ENCODE measurements at places on chromosomes 2 and 18.
A peak's percentile ranks its signal among the peaks of the same experiment; 100 is the strongest.

GRCh38 chr18:62325806-62326645, 916 bp downstream of the TNFRSF11A start:
- no peak for DNase-seq

DNA sequence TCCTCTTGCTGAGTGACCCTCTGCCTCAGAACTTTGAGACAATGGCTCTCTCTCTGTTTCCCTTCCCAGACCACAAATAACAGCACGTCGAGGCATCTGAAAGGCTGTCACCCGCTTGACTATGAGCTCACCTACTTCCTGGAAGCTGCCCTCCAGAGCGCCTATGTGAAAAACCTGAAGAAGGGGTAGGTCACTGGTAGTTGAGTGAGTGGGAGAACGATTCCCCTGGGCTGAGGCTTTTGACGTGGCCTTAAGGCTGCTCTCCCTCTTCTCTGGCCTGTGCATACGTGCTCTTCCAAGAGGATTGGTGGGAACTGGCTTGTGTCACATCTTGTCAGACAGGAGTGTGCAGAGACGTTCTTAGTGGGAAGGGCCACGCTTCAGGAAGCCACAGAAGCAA, 63.1 kb upstream of the MCFD2 start:
- DNase-seq, result no peak

GRCh38 chr2:97870396-97870843, 125.3 kb downstream of the TMEM131 start:
- peak; percentile 88 for DNase-seq

DNA sequence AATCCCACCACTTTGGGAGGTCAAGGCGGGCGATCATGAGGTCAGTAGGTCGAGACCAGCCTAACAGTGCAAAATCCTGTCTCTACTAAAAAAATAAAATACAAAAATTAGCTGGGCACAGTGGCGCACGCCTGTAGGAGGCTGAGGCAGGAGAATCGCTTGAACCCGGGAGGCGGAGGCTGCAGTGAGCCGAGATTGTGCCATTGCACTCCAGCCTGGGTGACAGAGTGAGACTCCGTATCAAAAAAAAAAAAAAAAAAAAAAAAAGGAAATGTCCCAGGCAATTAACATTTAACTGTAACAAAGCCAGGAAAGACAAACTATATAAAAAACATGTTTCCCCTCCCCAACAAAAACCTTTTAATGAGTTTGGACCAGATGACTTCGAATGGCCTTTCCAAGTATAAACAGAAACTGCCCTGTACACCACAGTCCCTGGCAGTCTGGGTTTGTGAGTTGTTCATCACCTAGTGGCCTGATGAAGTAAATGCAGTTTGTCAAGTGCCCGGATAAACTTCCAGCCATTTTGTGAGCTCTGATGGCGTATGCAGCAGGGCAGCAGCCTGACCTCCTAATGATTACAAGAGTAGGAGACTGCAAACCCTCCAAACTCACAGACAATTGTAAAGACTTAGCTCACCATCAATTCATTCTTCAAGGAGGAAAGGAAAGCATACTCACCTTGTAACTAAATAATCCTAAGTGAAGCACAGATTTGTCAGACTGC, 16.6 kb upstream of the PCBP1 start:
- DNase-seq, result peak; percentile 91

DNA sequence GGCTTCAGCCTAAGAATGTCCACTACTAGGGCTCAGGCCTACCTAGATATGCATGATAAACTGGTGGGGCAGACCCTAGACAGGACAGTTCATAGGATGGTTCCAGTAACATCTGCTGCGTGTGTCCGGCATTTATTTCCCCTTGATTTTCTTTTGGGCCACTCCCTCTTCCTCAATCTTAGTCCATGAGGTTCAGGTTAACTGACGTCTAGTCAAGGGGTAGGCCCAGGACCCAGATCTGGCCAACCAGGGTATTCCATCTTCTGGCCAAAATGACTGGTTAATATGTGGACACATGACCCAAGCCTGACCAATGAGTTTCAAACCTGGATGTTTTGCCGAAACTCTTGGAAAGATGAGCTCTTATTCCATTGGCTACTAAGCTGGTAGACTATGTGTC, 15.2 kb downstream of the TMEM247 start:
- DNase-seq, result no peak

GRCh38 chr18:38358805-38359657, 793.4 kb upstream of the CELF4 start:
- no peak for DNase-seq

- DNase-seq, result no peak
Measured at GRCh38 chr18:911486-911885, 6.8 kb downstream of the ADCYAP1 start.

GRCh38 chr2:128270672-128271596, 47.7 kb downstream of the HS6ST1 start:
- DNase-seq, result no peak

GRCh38 chr2:216369821-216370220, 2.5 kb downstream of the MARCHF4 start:
- no peak for DNase-seq

- no peak for DNase-seq
Measured at GRCh38 chr2:53040536-53041229, 726.9 kb upstream of the CHAC2 start.

DNA sequence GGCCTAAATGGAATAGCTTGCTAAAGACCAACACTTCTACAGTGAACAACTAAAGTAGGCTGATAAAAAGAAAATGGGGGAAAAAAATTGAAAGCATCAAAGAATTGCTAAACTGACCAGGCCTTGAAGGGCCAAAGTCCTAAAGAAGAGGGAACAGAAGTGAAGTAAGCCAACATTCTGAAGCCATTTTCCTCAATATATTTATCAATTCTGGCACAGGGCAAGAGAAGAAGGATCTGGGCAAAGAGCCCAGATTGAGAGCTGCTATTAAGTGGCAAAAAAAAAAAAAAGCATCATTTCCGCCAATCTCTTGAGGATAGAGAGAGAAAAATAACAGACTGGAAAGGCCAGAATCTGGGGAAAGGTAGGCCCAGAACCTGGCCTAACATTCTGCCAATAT, 25.7 kb downstream of the FANCL start:
- peak; percentile 20 for DNase-seq

DNA sequence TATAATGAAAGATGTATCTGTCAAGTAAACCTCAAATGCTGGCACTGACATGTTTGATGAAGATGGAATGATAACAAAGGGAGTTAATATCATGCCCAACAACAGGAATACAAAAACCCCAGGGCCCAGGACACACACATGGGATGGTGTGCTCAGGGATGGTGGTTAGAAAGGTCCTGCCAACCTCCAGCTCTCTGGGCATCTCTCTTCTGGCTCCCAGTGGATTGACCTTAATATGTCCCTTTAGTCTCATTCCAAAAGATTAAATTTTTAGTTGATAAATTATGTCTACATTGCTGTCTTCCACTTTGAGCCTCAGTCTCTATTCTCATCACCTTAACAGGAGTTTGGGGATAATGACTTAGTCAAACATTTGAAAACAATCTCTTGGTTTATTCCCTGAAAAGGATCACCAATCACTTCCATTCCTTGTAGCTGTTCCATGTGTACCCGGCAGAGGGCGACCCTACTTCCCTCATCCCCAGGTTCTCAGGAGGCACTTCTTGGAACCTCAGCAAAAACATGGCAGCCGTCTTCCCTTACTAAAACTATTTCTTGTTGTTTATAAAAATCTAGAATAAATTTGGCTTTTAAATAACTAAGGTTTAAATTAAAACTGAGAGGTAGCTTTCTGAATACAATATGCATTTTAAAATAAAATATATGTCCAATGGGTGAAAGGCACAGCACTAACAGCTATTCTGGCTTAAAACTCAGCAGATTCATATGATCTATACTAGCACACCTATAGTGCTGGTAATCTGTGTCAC, 29.6 kb downstream of the MCEE start:
- peak; percentile 76 for DNase-seq

DNA sequence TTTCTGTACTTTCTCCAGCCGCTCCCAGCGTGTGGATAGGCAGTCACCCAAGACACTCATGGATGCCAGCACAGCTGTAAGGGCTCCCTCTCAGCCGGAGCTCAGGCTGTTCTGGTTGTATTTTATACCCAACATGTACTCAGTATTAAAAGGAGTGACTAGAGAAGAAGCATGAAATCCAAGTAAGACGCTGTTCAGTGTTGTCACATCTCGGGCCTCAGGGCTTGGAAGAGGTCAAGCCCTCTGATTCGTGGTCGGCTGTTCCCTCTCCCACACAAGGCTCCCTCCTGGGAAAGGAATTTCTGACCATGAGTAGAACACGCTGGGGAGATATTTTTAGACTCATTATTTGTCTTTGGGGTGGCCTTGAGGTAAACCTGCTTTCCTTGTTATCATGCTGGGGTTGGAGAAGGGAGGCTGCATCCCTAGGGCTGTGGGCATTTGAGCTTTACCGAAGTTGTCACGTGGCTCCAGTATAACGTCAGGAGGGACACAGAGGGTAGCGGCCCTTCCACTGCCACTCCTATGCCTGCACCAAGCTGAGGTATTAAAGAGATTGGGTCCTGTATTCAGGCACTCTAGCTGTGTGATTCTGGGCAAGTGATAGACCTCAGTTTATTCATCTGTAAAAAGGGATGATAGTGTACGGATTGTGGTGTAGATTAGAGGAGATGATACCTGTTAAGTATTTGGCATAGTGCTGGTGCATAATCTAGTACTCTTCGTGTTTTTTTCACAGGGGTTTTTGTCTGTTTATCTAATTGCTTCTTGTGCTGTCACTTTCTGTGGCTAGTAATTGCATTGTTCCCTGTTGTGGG, 34.1 kb downstream of the HK2 start:
- DNase-seq, result peak; percentile 85

DNA sequence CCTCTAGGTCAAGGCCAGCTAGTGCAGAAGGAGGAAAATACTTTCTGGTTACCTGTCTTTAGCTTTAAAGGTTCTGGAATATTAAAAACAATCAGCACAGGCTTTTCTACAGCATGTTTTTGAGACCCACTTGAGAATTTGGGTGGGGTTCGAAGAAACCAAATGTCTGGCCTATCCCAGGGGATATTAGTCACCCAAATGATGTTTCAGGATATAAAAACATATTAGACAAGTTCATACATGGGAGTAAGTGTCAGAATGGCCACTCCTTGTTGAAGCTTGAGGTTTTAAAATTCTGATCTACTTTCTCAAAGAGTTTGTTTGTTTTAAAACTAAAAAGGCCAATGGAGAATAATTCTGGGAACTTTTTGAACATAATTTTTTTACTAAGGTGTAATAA, 158.6 kb upstream of the DLX2 start:
- no peak for DNase-seq

- no peak for DNase-seq
Measured at GRCh38 chr2:238168196-238169047, 9.7 kb downstream of the ERFE start.

DNA sequence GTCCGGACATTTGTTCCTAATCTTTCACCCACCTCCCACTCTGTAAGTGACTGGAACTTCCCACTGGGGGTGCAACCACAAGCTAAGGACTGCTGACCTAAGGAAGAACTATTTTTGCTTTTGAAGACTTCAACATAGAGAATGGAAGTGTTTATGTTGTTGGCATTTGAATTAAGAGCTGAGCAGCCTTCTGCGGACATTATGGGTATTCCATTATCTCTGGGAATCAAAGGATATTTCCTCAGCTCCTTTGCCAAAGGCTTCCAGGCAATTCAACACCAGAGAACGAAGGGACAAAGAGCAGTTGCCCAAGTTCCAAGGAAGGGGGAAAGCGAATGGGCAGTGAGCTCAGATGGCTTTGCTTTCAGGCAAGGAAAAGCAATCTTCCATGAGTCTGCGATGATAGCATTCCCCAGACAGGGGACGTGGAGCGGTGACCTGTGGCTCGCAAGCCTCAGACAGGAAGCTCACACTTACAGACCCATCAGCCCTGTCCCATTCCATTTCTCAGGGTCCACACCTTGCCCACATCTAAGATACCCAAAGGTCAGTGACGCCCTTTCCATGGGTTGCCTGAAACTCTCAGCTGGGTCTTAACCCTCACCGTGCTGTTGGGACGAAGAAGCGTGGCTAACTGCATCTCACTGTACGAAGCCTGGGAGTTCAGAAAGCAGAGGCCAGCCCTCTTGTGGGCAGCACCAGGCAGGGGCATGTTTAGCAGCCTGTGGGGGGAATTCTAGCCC, 116.8 kb downstream of the COPS8 start:
- no peak for DNase-seq

DNA sequence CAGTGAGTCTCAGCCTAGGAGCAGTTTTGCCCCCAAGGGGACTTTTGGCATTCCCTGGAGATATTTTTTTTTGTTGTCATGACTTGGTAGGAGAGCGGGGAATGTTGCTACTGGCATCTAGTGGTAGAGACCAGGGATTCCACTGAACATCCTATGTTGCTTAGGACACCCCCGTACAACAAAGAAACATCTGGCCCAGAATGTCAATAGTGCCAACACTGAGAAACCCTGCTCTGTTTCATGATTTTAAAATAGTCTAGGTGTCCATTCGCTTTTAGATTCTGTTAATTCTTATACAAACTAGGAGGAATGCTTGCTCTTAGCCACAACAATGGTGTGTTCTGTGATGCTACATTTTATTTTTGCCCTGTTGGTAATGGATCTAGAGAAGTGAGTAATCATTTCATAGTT, 225.8 kb upstream of the SIX3 start:
- DNase-seq, result peak; percentile 44

DNA sequence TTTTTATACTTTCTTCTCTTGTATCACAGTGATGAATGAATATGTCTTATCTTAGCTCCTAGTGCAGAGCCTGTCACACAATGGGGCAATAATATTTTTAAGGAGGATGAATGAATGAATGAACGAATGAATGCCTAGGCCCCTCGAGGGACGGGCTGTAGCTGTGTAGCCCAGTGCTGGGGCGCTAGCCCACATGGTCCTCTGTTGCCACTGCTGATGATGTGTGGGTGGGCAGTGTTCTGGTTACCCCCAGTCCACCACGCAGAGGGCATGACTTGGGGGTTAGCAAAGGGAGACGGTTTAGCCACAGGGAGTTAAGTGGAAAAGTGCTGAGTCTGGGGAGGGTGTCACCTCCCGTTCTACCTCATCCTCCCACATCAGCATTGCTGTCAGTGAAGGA, 134.2 kb downstream of the SMAD7 start:
- no peak for DNase-seq

- no peak for DNase-seq
Measured at GRCh38 chr2:236394571-236394970, 130.4 kb upstream of the ASB18 start.

DNA sequence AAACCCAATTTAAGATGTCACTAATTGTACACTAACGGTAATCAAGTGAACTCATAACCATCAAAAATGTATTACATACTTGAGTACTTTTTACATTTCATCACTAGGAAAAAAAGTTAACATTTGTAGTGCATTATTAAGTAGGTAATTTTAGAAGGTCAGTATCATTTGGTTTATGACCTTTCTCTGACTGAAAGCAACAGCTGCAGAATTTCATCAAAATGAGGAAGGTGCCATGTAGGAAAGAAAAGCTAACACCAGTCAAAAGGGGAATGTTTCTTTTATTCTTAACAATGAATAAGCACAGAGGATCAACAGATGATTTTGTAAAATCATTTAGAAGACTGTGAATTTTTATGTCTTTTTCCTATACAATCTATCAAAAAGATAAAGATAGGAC, 79.0 kb downstream of the PIGN start:
- no peak for DNase-seq

- DNase-seq, result no peak
Measured at GRCh38 chr18:79681484-79682387, 2.1 kb downstream of the CTDP1 start.
